ENCODE measurements at places on chromosomes 13 and 19.
A peak's percentile ranks its signal among the peaks of the same experiment; 100 is the strongest.

DNA sequence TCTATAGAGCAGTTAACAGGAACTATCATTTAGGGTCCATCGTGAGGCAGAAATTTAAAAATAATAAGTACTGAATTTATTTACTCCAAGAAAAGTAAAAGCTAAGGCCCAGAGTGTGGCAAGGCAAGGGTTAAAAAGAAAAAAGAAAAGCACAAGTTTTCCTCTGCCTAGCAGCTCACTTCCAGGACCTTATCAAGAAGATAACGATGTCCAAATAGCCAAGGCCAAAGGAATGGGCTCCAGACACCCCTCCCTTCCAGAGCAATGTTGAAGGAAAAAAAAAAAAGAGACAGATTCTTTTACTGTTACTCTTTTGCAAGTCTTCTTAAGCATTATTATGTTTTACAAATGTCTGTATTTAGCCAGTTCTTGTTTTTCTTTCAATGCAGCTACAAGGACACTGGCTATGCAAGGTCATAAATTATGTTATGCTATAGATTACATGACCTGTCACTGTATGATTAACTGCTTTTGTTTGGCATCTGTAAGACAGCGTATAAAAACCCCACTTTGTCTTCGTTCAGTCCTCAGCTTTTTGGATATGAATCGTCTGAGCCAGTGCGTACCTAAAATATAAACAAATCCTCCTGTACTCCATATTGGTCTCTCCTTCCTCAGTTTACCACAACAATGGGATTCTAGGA lies 2.9 kb upstream of the ZNF700 start:
- DNase-seq = no peak

- DNase-seq = no peak
Measured at GRCh38 chr13:49443357-49443703, 534 bp downstream of the CAB39L start.

DNA sequence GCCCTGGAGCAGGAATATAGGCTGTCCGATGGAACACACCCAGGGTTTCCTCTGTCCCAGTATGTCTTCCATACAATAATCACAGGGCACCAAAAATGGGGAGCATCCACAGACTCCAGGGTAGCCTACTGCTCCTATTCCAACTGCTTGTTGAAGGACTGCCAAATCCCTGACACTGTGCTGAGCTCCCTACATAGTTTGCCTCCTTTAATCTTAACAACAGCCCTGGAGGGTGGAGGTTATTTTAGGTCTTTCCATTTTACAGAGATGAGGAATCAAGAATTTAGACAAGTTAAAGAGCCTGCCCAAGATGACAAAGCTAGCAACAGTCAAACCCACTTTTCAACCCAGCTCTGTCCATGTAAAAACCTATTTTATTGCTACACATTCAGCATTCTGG lies 790.4 kb downstream of the DIAPH3 start:
- no peak for DNase-seq

- no peak for DNase-seq
Measured at GRCh38 chr13:98542568-98543377, 34.1 kb downstream of the STK24 start.

GRCh38 chr13:112639521-112639920 lies 50.3 kb upstream of the ATP11A start:
- no peak for DNase-seq

DNA sequence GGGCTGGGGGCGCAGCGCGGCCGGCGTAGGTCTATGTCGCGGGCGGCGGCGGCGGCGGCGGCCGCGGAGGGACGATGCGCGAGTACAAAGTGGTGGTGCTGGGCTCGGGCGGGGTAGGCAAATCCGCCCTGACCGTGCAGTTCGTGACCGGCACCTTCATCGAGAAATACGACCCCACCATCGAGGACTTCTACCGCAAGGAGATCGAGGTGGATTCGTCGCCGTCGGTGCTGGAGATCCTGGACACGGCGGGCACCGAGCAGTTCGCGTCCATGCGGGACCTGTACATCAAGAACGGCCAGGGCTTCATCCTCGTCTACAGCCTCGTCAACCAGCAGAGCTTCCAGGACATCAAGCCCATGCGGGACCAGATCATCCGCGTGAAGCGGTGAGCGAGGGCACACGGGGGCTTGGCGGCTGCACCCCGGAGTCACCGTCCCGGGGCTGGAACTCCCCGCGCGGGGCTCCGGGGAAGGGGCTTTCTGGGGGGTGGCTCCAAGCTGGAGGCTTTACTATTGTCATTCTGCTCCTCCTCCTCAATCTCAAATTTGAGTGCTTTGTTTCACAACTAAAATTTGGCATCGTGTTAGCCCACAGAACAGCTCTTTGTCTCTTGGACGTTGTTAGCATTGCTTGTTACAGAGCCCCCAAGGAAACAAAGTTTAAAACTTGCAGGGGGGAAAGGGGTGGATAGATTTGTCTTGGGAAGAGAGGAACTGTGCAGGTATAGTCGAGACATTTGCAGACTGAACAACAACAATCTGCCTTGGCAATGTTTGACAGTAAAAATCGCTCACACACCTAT lies 630 bp downstream of the RAP2A start:
- DNase-seq = peak; percentile 91

DNA sequence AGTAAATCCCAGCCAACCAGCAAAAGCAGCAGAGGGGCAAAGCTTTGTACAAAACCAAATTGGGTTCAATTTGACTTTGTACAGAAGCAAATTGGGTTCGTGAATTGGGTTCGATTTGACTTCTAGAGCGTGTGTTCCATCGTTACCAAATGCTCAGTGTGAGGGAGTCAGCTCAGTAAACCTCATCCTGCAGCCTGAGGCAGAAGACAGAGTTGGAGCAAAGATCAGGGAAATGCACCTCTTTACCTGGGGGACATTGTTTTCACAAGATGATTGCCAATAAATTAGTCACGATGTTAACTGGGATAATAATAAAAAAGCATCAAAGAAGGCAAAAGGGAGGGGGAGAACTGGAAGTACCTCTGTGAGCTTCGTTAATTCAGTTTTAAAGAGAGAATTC lies 1.5 kb downstream of the RAB20 start:
- no peak for DNase-seq

DNA sequence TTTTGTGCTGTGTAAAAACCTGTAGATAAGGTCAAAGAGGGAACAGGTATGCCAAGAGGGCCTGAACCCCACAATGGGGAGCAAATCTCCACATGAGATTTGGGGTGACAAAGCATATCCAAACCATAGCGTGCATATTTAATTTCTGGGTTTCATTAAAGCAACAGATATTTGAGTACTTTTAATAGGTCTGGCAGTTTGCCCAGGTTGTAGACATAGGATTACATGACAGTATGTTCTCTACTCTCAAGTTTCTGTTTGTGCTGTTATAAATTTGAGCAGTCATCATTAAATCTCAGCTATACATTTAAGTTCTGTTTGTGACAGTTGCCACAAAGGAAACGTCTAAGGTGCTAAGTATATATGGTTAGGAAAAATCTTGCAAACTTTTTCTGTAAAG lies 236.4 kb downstream of the ATP8A2 start:
- DNase-seq = no peak

DNA sequence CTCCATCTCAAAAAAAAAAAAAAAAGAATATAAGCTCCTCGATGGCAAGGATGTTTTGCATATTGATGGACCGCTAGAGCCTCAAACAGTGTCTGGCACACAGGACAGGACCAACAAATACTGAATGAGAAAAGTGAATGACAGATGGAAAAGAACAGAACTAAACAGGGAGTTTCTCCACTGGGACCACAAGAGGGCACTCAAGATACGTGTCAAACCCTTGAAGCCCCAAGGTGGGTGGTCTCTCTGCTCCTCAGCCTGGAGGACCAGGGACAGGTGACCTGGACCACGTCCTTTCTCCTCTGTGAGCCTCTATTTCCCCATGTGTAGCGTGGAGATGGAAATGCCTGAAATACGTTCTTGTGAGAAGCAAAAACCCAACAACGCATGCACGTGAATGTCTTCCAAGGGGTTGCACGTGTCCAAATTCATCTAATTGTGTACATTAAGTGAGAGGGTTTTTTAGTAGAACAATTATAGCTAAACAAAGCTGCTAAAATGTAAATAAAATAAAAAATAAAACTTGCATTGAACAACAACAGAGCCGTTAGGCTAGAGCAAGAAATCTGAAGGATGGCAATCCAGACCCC lies 5.7 kb upstream of the CDC42EP5 start:
- no peak for DNase-seq

GRCh38 chr19:31338069-31338776 lies 11.0 kb downstream of the TSHZ3 start:
- no peak for DNase-seq

GRCh38 chr19:45554481-45554880 lies 30.1 kb downstream of the OPA3 start:
- DNase-seq = no peak

DNA sequence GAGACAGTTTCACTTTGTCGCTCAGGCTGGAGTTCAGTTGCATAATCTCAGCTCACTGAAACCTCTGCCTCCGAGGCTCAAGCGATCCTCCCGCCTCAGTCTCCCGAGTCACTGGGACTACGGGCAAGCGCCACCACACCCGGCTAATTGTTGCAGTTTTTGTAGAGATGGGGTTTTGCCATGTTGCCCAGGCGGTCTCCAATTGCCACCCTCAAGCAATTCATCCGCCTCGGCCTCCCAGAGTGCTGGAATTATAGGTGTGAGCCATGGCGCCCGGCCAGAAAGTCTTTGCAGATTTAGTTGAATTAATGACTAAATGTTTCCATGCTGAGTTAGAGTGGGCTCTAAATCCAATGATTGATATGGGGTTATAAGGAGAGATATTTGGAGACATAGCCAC lies 4.5 kb upstream of the CADM4 start:
- DNase-seq = no peak

- no peak for DNase-seq
Measured at GRCh38 chr13:97497400-97497799, 63.4 kb downstream of the RAP2A start.

DNA sequence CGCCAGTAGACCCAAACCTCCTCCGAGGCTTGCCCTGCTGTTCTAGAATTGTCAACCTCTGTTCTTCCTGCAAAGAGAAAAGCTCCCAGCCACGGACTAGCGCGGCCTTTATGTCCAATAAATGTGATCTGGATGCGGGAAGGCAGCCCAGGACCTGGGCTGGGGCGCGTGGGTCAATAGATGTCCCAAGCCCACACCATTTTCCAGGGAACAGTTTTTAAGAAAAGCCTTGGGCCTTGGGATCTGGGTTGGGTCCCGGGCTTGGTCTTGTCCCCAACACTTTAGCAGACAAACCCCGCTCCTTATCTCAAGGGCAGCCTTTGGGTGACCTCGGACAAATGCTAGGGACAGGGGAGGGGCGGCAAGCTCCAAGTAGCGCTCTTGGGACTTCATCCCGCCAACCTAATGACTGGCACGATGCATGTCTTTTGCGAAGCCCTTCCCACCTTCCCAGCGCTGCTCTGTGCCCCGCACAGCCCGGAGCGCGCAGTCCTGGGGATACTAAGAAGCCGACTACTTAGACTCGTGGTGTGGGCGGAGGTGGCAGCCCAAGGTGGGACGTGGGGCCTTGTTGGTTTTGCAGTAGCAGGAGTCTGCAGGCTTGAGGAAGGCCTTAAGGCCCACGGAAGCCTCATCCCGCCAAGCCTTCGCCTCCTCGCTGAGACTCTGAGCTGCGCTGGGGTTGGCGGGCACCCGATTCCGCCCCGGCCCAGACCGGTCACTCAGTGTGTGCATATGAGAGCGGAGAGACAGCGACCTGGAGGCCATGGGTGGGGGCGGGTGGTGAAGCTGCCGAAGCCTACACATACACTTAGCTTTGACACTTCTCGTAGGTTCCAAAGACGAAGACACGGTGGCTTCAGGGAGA lies 10.8 kb downstream of the SOX21 start:
- peak; percentile 70 for DNase-seq

GRCh38 chr13:46496086-46496485 lies 56.9 kb upstream of the LRCH1 start:
- DNase-seq = no peak

DNA sequence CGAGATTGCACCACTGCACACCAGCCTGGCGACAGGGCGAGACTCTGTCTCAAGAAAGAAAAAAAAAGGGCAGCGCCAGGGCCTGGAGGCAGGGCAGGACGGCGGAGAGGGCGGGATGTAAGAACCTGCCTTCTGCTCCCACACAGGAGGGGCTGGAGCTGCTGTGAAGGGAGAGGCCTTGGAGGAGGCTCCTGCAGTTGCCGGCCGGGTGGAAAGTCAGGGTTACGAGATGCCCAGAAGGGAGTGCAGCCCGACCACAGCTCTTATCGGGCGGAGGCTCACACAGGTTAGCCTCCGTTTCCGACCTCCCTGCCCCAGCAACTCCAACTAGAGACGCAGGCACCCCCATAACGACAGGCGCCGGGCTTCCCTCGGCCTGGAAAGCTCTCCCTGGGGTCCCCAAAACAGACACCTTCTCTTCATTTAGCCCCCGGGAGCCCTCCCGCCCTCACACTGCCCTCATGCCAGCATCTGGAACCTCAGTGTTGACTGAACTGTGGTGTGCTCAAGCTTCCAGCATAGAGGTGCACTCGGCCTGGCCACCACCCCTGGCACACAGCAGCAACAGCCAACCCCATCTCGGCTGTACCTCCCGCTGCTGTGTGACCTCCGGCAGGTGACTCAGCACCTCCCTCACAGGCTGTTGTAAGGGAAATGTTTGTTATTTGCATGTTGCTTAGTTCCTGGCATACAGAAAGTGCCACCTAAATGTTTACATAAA lies 1.4 kb downstream of the PLPP2 start:
- no peak for DNase-seq

DNA sequence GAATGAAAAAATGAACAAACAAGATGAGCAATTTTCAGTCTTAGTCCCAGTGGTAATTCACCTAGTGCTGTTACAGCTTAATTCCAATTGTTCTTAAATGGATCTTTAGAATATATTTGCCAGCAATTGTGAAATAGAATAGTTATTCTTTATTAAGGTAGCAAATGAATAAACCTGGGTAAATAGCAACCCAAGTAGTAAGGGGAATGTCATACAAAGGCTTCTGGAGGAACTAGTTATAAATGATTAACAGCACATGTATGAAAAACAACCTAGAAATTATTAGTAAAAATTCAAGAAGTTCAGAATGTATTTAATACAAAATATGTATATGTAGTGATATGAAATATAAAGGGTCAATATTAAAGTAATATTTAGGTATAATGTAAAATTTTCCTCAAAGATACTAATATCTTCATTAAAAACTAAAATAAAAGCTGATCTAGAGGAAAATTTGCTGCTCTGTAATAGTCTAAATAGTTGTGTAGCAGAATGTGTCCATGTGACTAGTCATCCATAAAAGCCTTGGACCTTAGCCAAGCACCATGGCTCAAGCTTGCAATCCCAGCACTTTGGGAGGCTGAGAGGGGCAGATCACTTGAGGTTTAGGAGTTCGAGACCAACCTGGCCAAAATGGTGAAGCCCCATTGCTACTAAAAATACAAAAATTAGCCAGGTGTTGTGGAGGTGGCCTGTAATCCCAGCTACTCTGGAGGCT lies 535.9 kb upstream of the ATXN8OS start:
- DNase-seq = no peak

GRCh38 chr13:33730619-33731018 lies 87.3 kb upstream of the RFC3 start:
- DNase-seq = no peak

DNA sequence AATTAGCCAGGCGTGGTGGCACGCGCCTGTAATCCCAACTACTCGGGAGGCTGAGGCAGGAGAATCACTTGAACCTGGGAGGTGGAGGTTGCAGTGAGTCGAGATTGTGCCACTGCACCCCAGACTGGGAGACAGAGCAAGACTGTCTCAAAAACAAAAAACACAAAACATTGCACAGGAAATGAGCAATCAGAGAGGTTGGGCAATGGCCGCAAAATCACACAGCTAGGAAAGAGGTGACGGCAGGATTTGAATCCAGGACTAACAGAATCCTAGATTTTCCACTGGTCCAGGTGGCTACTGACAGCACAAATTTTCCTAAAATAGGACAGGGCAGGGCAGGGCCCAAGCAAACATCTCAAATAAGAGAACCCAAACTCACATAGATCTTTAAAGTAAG lies 23.3 kb downstream of the PTPRS start:
- DNase-seq = no peak

GRCh38 chr13:73904625-73905024 lies 229.6 kb downstream of the KLF12 start:
- no peak for DNase-seq
